Dorsolateral prefrontal cortex (tissue), 122 donors: ENCODE measurements at places on chromosomes 16 and 17.

GRCh38 chr17:47978324-47978723, 7.4 kb downstream of the CDK5RAP3 start:
- peak; percentile 26 for DNase-seq

GRCh38 chr16:2384426-2384825, 43.9 kb upstream of the ABCA3 start:
- no peak for DNase-seq

DNA sequence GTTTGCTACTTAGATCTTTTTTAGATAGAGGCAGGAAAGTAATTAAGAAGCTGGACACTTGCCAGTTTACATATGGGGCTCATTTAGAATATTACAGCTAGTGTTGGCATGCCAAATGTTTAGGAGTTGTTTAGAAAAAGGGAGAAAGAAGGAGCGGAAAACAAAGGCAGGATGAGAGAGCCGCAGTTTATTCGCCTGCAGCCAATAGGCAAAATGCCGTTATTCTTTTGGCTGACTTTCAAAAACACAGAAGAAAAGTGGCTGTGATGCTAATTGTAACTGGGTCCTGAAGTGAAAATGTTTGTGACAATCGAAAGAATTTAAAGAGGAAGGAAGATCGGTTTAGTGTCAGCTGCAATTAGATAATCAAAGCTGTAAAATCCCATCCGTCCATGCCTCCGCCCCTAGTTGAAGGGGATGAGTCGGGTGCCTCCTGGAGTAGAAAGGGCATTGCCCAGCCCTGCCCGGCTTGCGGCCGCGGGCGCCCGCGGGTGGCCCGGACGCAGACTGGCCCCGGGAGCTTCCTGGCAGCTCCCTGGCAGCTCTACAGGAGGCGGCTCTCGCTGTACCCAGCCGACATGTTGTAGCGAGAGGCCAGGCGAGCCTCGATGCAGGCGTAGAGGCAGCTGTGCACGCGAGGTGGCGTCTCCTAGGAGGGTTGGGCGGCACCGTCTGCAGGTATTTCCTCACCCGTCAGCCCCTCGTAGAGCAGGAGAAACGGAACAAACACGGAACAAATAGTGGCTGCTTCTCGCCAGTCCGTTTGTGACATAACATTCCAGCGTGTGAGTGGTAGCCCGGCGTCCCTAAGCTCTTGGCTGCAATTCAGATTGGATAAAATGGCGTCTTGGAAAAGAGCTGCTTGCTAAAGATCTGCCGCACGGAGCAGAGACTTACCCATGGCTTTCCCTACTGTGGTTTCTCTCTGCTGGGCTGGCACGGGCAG, 82.2 kb downstream of the TNRC6C start:
- peak; percentile 71 for DNase-seq

GRCh38 chr17:33318241-33318640, 25.1 kb upstream of the ASIC2 start:
- DNase-seq = no peak

GRCh38 chr16:86525696-86526095, 15.4 kb downstream of the FOXF1 start:
- no peak for DNase-seq

- peak; percentile 77 for DNase-seq
Observed at GRCh38 chr16:68298907-68299561, 11.7 kb downstream of the SLC7A6OS start.

DNA sequence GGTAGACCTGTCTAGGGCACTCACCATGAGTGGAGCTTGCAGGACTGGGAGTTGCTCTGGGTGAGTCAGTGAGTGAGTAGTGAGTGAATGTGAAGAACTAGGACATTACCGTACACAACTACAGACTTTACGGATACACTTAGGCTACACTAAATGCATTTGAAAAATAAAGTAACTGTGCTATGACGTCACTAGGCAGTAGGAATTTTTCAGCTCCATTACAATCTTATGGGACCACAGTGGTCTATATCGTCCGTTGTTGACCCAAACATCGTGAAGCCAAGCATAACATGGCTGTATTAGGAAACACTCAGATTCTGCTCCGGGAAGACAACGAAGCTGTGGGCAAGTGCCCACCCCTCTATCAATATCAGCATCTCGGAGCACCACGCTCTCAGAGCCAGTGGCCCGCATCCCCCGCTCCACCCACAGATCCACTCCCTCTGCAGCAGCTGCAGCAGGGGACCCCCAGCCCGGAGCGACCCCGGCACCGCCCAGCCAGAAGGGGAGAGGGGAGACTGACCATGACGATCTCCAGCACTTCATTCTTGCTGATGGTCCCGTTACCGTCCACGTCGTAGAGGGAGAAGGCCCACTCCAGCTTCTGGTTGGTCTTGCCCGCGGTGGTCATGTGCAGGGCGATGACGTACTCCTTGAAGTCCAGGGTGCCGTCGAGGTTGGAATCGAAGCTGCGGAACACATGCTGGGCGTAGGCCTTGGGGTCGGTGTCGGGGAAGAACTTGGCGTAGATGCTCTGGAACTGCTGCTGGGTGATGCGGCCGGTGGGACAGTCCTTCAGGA, 594 bp downstream of the RCVRN start:
- no peak for DNase-seq

GRCh38 chr16:22098405-22099255, 6.3 kb downstream of the VWA3A start:
- no peak for DNase-seq

DNA sequence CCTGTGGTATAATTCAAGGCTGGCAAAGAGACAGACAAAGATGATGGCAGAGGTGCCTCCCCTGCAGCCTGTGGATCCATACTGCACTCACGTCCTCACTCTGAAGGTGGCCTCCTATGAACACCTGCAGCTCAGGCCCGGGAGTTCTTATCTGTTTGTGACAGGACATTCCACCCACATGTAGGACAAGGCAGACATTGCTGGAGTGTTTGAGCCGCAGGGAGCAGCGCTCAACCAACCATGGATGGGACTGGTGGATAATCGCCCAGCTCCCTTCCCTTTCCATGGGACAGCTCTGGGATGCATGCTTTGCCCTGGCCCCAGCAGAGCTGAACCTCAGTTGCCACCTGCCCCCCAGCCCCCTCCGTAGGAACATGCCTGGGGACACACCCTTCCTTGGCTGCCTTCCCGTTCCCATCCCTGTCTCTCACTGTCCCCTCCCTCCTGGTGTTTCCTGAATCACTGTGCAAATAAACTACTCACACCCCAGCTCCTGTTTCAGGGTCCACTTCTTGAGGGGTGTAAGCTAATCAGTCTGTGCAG, 22.2 kb downstream of the ITPRIPL2 start:
- DNase-seq = no peak
